Cardiac septum (tissue), 1 donor: ENCODE measurements at places on chromosomes 4 and X. TPM values are rescaled to one million over a fixed set of nuclear protein-coding genes. Genes with fewer than 3 reads are reported as not detected.

- DNase-seq, result no peak
Measured at GRCh38 chrX:144531877-144532276, 648.0 kb downstream of the UBE2NL start.

GRCh38 chr4:80187677-80188076, 9.6 kb upstream of the PRDM8 start:
- DNase-seq, result no peak

ABLIM2 gene
- total RNA-seq, result 22.6 TPM

PIR gene
- total RNA-seq, result 15.7 TPM

DNA sequence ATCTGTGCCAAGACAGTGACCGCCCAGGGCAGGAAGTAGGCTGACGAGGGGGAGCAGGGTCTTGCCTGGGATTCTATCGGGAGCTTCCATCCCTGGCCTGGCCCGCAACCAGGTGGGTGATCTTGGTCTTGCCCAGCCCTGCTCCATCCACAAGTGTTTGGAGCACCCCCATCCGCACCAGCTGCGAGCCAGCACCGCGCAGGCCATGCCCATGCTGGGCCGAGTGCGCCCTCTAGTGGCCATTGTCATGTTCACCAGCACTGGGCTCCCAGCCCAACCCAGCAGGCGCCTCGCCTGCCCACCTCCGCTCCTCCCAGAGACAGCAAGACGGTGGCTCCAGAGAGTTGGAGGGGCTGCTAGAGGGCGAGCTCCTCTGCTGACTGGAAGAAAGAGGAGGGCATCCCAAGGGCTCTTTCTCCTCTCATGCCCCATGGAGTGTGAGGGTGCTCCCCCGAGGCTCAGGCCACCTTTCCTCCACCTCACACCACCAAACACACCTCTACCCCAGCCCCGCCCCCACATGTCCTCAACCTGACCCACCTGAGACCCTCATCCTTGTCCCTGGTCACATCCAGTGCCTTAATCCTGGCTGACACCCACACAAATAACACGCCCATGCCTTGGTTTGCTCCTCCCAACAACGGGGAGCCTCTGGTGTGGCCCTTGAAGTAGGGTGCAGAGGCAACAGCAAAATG, 9.8 kb upstream of the ATP2B3 start:
- peak; percentile 90 for DNase-seq
